ENCODE measurements at places on chromosomes 1 and 21.
A peak's percentile ranks its signal among the peaks of the same experiment; 100 is the strongest.

DNA sequence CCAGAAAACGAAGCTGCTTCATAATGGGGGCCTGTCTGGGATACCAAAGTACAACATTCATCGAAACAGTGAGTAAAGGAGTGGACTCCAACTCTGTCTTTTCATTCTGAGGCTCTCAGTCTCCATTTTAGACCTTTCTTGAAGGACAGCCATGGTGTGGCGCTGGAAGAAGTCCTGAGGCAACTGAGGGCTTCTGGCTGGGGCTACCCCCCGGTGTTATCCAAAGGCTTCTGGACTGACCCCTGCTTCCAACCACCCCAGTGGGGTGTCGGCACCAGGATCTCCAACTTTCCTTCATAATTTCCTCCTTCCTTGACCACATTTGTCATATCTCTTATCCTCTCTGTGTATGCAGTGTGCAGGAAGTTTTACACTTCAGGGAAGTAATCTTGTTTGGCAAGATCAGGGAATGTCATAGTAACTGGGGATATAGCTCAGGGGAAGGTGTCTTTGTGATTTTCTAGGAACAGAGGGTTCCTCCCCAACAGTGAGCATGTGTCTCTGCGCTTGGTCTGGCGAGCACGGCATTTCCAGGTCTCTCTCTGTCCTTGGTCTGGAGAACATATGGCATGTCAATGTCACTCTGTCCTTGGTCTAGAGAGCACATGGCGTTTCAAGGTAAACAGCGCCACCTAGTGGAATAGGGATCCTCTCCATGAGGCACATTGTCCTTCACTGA, 19.4 kb upstream of the BSDC1 start:
- DNase-seq, result peak; percentile 52

- no peak for DNase-seq
These were observed 59.3 kb upstream of the ABCG1 start for GRCh38 chr21:42159560-42160110.

GRCh38 chr1:224828691-224829090, 100.8 kb upstream of the DNAH14 start:
- DNase-seq, result no peak

- no peak for DNase-seq
These were observed 252.0 kb downstream of the RRAGC start for GRCh38 chr1:38607526-38607925.

DNA sequence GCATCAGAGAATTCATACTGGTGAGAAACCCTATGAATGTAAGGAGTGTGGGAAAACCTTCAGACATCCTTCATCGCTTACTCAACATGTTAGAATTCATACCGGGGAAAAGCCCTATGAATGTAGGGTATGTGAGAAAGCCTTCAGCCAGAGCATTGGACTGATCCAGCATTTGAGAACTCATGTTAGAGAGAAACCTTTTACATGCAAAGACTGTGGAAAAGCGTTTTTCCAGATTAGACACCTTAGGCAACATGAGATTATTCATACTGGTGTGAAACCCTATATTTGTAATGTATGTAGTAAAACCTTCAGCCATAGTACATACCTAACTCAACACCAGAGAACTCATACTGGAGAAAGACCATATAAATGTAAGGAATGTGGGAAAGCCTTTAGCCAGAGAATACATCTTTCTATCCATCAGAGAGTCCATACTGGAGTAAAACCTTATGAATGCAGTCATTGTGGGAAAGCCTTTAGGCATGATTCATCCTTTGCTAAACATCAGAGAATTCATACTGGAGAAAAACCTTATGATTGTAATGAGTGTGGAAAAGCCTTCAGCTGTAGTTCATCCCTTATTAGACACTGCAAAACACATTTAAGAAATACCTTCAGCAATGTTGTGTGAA, 12.8 kb downstream of the ZFP69B start:
- DNase-seq, result no peak

DNA sequence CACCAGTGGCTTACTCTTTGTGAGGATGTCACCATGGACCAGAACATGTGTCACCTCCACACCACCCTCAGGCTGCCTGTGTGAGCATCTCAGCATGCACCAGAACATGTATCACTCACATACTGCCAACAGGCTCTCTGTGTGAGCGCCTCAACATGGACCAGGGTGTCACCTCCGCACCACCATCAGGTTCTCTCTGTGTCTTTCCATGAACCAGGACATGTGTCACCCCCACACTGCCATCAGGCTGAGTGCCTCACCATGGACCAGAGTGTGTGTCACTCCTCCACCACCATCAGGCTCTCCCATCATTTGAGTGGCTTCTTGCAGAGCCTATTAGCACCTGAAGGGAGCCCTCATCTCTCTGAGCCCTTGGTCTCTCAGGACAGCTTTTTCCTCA, 125.2 kb downstream of the ZNF648 start:
- DNase-seq, result no peak

All from stimulated activated CD4-positive, alpha-beta T cell treated with anti-CD3 and anti-CD28 coated beads, Interleukin-4, amount 100 ng/mL, for 4 hours (primary cell).